ENCODE measurements at places on chromosomes 12 and 14. TPM values are rescaled to one million over a fixed set of nuclear protein-coding genes. Genes with fewer than 3 reads are reported as not detected.

- no peak for DNase-seq
Observed at GRCh38 chr12:129687731-129688130, 216.1 kb downstream of the TMEM132D start.

DNA sequence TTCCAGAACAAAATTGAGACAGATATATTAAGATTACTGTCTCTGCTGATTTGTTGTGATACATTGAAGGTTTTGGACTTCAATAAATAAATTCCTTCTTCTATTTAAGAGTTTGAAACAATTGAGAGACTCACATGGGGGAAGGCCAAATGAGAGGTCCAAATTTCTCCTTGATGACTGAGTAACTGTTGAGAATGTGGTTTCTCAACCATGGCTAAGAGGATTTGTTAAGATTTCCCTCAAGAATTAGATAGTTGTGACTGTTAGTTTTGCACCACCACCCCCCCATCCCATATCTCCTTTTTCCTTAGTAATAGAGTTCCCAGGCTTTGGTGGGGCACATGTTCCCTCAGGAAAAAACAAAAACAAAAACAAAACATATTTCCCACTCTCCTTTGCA, 47.7 kb upstream of the IGF1 start:
- DNase-seq = no peak

DNA sequence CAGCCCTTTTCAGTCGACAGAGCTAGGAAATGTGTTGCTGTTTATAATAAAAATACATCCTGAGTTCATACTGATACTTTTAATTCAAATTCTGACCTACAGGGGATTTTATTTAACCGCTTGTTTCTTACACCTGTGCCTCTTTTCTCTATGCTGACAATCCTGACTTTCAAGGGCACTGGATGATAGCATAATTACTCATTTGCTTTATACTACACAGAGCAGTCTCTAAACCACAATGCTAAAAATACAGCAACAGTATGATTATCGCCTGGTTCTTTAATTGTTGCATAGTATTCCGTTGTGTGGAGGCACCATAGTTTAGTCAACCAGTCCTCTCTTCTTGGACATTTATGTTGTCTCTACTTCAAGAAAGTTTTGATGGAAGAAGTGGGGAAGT, 372.9 kb downstream of the DPF3 start:
- no peak for DNase-seq

PGF gene
- polyA plus RNA-seq = 25.0 TPM

HCAR3 gene
- not detected for polyA plus RNA-seq

Data from muscle of back (tissue), 13 donors.